IPS DF 19.7 (cell line): ENCODE measurements at places on chromosomes 3 and 15.

GRCh38 chr3:11610700-11611275 lies 32.9 kb downstream of the VGLL4 start:
- no peak for DNase-seq

DNA sequence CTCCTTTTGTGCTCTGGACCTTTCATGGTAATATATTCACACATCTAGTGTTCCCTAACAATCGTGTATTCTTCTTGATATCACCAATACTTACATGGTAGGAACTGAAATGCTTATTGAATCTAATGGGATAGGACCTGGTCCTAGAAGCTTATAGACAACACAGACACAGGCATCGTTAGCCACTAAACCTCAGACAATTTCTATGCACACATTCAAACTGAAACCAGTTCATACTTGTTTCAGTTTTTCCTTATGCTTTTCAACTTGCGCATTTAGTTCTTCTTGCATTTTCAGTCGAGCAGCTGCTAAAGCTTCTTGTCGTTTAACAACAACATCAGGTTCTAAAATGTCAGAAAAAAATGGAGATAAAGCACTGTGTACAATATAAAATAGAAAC lies 2.3 kb downstream of the SELENOS start:
- DNase-seq = no peak

DNA sequence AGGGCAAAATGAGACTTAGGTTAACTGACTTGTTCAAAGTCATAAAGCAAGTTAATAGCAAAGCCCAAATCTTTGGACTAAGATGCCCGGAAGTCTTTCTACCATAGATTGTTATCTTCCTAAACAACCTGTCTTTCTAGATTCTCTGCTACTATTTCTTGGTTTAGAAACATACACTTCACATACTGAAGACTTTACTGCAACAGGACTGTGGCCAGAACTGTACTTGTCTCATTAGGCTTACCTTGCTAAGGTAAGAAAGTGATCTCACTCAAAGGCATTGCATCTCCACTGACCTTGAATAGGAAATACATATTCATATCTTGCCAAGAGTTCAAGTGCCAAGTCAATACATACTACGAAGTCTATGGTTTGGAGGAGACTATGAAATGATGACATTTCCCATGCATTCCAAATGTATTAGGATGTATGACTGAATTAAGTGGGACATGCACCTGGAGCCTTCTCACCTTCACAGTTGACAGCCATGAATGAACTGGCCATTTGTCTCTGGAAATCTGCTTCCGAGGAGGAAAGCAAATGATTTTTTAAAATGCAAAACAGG lies 5.0 kb downstream of the ZDHHC3 start:
- DNase-seq = no peak

DNA sequence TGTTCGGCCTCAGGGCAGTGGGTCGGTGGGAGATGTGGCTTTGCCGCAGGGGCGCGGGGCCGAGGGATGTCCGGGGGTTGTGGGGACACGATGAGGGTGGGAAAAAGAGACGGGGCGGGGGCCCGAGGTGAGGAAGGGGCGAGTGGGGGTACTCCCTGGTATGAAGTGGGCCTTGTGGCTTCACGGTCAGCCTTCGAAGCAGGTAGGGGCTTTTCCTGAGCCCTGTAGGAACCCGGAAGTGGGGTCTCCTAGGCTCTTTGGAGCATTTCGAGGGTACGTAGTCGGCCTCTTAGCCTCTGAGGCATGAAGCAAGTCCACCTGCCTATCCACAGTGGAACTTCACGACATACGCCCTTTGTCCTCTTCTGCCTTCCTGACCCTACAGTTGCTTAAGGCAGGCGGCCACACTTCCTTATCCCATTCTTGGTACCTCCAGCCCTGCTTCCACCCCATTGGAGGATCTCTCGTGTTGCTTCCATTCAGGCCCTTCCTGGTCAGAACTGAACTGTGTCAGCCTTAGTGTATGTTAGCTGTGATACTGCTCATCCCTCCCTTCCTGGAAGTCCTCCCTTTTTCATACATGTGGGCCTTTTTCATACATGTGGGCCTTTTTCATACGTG lies 389 bp downstream of the ARPC4 start:
- no peak for DNase-seq

- DNase-seq = no peak
Measured at GRCh38 chr3:39232859-39233258, 40.5 kb upstream of the XIRP1 start.

GRCh38 chr15:70608144-70608543 lies 155.2 kb downstream of the UACA start:
- DNase-seq = no peak
